Smooth muscle cell of the brain vasculature (primary cell): ENCODE measurements at places on chromosomes 6 and 20.

- DNase-seq, result no peak
These were observed 247.0 kb upstream of the KCNQ5 start for GRCh38 chr6:72374857-72375256.

DNA sequence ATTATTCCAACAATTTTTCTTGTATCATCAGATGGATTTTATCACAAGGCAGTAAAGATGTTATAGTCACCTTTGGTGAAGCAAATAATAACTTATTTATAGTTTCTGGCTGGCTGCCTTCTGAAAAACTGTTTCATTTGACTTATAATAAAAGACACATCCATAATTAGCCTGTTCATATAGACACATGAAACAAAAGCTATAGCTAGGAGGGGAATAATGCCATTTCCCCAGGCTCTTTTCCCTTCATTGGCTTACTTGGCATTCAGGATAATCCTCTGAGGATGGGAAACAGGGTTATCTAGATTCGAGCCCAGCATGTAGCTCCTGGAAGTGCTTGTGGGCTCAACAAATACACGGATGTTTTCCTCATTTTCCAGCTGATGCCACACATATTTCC lies 17.5 kb downstream of the MMP24 start:
- DNase-seq, result no peak

DNA sequence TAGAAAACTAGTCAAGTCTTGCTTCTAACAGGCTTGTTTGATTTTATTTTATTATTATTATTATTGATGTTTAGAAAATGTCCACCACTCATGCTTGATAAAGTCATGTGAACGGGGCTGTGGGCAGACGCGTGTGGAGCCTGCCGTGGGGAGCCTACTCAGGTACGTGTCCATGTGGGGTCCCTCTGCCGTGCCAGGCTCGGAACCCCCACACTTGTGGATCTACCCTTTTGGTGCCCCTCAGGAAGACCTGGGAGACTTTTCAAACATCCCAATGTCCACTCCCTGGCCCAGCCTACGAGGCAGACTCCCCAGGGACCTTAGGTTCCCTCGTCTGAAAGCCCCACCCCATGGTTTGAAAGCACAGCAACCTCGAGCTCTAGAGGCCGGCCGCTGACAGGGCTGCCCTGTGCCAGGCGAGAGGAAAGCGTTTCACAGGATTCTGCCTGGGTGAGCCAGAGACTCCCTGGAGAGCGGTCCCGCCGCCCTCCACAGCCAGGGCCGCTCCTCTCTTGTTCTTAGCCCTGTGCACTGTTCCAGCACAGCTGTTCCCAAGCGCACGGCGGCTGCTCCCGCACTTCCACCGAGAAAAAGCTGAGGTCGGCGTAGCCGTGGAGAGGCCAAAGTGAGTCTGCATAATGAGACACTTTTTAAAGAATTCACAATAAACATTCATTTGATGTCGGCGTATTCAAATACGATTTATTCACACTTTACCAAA lies 249.7 kb downstream of the TTLL2 start:
- DNase-seq, result no peak

DNA sequence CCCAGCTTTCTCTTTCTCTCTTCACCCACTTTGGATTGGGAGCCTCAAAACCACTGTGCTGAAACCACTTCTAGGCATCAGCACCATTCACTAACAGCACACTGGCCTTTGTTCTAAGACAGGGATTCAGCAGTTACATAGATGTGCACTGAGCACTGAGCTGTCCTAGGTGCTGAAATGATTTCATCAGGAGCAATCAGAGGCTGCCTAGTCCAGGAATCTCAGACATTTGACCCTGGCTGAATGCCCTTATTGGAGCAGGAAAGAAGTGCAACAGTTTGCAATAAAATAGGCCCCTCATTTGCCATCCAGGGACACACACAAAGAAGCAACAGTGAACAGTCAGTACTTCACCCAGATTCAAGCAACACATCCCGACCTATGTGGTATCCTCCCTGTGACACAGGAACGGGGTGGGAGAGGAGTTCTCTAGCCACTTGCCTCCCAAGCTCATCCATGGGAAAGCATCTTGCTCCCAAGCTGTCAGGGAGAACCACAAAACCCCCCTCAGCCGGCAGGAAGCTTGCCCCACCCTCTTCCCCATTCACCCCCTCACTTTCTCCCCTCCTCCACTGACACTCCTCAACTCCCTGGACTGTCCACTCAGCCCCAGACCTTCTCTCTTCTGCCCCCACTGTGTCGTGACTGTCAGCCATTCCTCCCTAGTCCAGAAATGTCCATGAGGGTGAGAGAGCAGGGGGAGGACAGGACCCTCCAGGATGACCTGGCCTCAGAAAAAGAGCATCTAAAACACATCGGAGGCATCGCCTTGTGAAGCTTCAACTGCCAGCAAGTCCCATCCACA lies 304.4 kb downstream of the PREX1 start:
- DNase-seq, result peak; percentile 13

DNA sequence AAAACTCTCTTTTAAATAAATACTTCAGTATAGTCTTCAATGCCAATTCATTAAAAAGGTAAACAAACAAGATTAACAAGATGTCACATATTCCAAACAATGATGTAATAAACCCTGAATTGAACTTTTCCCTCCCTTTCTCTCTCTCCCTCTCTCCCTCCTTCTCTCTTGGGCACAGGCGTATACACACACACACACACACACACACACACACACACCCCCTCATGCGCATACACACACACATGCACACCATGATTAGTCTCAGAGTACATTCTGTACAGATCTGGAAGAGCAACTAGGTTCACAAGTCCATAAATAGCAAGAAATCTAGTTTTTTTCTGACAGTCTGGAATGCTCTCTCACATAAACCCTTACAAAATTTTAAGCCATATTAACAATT lies 128.3 kb downstream of the DST start:
- DNase-seq, result no peak
